GDM1 (cell line): ENCODE measurements at places on chromosomes 1 and 21.

- no peak for DNase-seq
These were observed 4.3 kb upstream of the HEYL start for GRCh38 chr1:39643705-39644104.

DNA sequence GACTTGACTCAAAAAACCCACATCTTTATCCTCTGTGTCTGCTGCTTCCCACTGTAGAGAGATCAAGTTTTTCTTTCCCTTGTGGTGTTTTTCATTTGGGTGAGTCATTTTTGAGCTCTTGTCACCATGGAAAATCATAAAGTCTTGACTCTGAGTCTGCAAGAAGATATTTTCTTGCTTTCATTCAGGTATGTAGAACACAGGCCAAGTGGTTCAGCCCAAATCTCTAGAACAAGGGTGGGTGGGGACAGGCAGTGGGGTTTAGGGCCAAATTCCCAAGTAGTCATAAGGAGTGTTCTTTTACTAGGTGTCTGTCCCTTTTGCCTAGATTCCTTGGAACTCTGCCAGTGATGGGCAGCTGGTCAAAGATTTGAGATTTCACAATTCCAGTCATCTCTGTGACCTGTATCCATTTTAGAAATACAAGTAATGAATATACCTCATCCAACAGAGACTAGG, 21.5 kb upstream of the ARHGAP29 start:
- no peak for DNase-seq

DNA sequence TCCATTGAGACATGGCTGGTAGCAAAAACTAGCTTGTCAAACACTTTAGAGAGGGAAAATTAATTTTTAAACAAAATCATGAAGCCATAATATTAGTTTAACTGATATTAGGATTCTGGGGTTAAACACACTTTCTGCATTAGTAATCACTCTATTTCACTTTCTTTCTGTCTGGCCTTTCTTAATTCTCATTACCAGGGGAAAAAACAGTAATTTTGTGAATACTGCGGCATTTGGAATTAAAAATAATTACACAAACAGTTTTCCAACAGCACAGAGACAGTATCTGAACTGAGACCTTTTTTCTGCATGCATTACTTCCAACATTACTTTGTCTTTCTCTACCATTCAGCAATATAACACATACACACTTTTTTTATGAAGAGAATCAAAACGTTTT, 190.6 kb downstream of the MRPL39 start:
- DNase-seq, result no peak

GRCh38 chr1:9281908-9282695, 10.6 kb upstream of the SPSB1 start:
- no peak for DNase-seq

DNA sequence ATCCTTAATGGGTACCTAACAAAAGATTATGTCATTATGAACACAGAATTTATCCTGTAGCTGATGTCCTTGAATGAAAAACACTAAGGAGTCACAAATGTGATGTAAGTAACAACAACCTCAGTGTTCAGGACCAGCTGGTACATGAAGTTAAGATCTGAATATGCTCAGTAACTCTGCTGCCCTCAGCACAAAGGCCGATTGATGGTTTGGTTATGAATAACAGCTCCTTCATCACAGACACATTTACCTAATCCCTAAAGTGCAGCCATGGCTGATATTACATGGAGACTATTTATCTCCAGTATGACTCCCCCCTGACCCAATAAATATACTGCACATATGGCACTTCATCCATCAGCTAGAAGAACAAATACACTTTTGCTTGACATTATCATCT, 75.2 kb downstream of the PLPPR5 start:
- DNase-seq, result no peak

GRCh38 chr1:151237678-151238466, 16.7 kb upstream of the PSMD4 start:
- no peak for DNase-seq

GRCh38 chr1:166136699-166137401, 30.0 kb downstream of the FAM78B start:
- DNase-seq, result no peak

DNA sequence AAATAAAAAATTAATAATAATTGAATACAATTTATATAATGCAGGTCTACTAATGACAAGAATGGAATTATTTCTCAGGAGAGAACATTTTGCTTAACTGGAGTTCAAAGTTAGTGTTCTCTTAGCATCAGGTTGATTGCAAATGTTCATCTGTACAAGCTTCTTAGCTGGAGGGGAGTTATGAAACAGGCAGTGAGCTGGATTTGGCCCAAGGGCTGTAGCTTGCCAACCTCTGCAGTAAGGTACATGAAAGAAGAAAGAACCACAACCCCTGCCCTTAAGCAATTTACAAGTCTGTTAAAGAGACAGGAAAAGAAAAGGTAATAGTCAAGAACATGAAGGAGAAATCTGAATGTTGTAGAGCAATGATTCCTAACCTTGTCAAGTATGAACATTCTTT, 17.0 kb downstream of the LPGAT1 start:
- no peak for DNase-seq

GRCh38 chr1:95650631-95651030, 416.6 kb downstream of the RWDD3 start:
- DNase-seq, result no peak

DNA sequence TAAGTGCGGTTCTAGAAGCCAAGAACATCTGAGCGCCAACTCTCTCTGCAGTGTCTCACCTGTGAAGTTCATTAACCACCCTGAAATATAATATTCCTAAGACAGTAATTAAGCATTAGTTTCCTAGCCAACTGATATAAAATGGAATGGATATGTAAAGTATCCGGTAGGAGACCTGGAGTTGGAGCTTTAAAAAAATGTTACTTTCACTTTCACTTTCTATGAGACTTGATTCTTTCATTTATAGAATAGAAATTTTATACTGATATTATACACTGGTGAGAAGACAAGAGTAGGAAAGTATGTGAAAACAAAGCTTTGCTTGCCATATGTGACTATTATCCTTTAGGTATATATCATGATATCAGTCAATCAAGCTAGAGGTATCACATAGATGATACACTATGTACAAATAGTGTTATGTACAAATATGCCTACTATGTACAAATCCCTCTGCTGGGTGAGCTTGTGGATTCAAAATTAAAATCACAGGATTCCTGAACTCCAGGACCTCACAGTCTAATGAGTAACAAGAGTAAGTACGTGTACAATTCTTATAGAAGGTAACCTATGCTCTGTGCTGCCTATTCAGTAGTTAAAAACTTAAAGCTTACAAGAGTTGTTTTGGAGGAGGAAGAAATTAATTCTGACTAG, 934.2 kb downstream of the TTLL7 start:
- no peak for DNase-seq

DNA sequence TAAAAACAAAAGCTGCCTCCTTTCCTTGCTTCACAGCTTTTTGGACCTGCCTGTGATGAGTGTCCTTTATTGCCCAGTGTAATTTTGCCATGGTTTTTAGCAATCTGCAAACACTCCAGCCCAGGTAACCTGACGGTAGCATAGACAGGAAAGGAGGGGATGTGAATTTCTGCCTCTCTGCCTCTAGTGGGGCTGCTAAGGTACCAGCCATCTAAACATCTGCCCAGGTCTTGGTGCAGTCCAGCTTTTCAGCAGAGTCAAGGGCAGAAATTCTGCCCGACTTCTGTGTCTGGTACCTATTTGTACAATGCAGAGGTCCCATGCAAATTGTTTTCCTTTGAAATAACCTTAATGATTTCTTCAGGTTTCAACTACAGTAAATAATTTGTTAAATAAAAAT, 371.4 kb downstream of the KIF26B start:
- no peak for DNase-seq

- no peak for DNase-seq
These were observed at the start of gene HES2 for GRCh38 chr1:6419804-6420453. TSS of gene HES2 (minus strand) at chr1:6419919. CDS start at chr1:6419820, 99 bp downstream.

- no peak for DNase-seq
These were observed 34.1 kb upstream of the PKN2 start for GRCh38 chr1:88649932-88650331.

DNA sequence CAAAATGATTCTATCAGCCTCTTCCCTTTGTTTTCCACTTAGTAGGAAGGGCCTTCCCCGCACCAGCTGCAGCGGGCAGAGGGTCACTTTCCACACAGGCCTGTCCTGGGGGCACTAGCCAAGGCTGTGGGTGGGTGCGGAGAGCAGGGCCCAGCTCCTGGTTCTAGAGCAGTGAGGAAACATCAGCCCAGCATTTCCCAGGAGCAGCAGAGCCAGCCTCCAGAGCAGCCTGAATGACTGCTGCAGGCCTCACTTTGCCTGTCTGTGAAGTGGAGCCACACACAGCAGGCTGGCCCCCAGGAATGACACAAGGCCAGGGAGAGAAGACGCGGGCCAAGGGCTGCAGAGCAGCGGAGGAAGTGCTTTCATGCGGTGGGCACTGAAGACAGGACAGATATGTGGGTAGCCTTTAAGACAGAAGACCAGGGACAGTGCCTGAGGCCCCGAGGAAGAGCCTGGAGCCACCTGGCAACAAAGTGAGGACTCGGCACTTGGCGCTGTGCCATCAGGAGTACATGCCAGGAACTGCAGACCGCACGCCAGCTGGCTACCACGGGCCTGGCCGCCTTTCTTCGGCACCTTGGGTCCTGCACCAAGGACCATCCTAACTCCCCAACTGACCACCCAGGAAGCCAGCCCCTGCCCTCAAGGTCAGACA, 42.0 kb downstream of the ACOT7 start:
- DNase-seq, result no peak

GRCh38 chr1:42941640-42942330, 16.9 kb downstream of the SLC2A1 start:
- no peak for DNase-seq

DNA sequence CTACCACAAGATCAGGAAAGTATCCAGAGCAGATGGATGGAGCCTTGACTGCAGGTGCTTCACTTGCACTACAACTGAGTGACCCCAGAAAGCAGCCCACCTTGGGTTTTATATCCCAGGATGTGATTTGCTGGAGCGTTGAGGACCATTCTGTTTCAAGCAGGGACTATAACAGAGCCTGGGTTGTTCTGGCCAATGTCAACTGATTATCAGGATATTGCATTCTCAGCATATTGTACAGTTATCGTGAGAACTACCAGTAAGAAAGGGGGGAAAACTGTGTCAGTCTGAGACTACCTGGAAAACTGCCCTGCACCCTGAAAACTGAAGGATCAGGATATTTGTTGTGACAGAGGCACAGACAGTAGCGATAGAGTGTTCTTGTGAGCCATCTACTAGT, 8.0 kb downstream of the ZNF669 start:
- DNase-seq, result no peak

GRCh38 chr1:18527921-18528320, 47.2 kb downstream of the KLHDC7A start:
- DNase-seq, result no peak

DNA sequence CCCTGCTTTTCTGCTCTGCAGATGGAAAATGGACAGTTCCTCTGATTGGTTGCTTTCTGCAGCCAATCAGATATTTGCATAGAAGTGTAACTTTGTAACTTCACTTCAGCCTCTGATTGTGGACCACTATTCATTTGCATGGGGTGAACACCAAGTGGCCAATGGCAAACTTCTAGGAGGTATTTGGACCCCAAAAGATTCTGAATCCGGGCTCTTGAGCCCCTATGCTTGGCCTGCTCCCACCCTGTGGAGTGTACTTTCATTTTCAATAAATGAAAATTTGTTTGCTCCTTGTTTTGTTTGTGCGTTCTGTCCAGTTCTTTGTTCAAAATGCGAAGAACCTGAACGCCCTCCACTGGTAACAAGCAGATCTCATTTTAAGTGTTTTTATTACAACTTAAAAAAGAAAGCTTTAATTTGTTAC, 6.4 kb upstream of the GSTM4 start:
- DNase-seq, result no peak

DNA sequence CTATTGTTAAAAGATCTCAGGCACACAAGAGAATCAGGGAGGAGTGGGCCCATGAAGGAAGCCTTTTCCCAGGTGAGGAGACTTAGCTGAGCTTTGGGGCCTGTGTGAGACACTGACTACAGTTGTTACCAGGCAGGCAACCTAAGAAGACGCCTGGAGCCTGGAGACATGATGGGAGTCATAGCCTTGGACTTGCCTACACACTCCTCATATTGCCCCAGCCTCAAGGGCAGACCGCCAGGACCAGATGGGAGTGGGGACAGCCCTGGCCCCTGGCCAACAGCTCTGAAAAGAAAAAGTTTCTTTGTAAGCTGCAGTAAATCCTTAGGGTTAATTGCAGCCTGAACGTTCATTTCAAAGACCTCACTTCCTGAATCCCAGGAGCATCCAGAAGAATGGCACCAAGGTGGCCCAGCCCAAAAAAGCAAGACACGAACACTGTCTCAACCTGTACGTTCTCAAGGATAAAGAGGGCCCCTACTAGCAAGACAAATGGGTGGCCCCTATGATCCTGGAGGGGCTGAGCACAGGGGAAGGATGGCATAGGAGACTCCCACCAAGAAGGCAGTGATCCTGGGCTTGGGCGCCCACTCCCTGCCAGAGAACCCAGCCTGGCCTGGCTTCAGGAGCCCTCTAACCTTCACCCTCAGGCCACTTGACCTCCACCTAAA, 33.2 kb upstream of the BTG2 start:
- DNase-seq, result no peak

GRCh38 chr1:228100822-228101613, 2.1 kb downstream of the C1orf35 start:
- DNase-seq, result no peak

GRCh38 chr1:218494449-218494852, 149.3 kb downstream of the TGFB2 start:
- no peak for DNase-seq

DNA sequence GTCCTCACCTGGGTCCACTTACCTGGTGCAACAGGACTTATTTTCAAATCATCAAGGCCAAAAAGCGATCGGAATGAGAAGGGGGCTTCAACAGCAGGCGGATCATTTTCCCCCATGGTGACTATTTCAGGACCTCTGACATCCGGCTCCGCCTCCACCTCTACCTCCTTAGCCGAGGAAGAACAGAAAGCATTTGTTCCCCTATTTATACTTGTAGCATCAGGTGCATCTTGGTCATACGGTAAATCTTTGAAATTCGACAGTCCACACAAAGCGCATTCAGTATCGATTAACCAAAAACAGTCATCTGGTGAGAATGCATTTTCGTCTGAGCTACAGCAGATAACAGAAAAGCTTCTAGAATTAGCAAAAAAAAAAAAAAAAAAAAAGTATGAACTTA, 550 bp downstream of the TMPRSS3 start:
- DNase-seq, result no peak

DNA sequence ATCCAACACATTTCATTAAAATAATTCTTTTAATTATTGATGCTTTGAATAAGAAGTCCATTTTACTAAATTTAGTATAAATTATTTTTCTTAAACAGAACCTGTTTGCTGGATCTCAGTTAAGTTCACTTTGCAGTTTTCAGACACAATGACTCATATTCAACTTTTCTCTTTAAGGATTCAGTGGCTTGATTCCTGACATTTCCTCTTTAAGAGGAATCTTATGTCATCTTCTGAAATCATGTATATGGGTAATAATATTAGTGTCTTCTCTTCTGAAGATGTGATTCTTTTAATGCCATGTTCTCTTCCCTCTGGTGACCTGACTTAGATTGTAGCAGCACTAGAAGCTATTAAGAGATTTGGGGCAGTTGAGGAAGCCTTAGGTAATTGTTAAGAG, 12.6 kb downstream of the CREG1 start:
- no peak for DNase-seq

- no peak for DNase-seq
These were observed 642 bp downstream of the RSRP1 start for GRCh38 chr1:25246600-25247023.

GRCh38 chr1:196373798-196374197, 234.4 kb downstream of the KCNT2 start:
- DNase-seq, result no peak
